NCI-H1105 treated with DMSO at 0.1 percent for 48 hours (cell line): ENCODE measurements at places on chromosomes 3 and 15.

DNA sequence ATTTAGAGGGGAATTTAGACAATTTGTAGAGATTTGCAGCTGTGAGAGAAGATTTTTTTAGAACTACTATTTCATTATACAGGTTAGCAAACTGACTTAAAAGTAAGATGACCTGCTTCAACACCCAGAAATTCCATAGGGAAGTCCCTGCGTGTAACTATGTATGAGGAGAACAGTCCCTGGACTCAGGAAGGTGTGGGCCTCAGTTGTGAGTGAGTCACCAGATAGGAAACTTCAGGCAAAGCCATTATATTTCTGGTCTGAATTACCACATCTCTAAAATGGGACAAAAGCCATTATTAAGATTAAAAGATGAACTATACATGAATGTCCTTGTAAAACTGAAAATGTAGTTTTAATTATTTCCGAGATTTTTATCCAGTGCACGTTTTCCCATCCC lies 488.3 kb upstream of the GOLIM4 start:
- DNase-seq: no peak

- peak; percentile 98 for DNase-seq
Observed at GRCh38 chr3:150216041-150216811, 191.9 kb upstream of the TSC22D2 start.

DNA sequence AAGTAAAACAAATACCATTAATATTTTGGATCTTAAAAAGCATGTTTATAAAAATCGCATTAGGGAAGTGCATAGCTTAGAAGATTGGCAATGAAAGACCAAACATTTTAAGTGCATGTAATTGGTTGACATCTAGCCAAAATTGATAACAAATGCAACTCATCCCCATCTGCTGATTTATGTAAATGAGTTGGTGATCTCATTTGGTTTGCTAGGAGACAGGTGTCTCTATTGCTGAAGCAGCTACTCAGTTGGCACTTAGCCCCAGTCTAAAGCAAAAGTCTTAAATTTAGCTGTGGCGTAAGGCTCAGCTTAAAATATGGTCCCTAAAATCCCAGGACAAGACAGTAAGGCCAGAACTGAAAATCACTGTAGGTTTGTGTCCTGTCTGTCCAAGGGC lies 113.5 kb upstream of the CHL1 start:
- no peak for DNase-seq

GRCh38 chr3:162007722-162008121 lies 511.1 kb downstream of the OTOL1 start:
- DNase-seq: no peak

GRCh38 chr3:122058294-122058693 lies 3.1 kb downstream of the CD86 start:
- no peak for DNase-seq

DNA sequence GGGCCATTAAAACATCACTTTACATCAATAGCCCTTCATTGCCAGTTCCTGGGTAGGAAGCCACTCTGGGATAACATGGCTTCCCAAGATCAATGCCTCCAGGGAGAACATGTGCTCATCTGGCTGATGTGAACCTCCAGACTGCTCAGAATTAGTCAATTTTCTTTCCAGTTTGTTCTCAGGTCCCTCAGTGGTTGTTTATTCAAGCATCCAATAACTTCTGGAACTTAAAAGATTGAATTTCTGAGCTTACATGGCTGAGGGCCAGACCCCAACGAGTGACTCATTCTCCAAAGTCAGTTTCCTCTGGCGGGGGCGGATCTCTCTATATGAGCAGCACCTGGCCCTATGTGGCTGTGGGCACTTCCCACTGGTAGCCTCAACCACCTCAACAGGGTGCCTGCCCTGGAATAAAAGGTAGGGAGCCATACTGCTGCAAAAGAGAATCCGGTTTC lies 34.0 kb downstream of the LYZL4 start:
- no peak for DNase-seq

DNA sequence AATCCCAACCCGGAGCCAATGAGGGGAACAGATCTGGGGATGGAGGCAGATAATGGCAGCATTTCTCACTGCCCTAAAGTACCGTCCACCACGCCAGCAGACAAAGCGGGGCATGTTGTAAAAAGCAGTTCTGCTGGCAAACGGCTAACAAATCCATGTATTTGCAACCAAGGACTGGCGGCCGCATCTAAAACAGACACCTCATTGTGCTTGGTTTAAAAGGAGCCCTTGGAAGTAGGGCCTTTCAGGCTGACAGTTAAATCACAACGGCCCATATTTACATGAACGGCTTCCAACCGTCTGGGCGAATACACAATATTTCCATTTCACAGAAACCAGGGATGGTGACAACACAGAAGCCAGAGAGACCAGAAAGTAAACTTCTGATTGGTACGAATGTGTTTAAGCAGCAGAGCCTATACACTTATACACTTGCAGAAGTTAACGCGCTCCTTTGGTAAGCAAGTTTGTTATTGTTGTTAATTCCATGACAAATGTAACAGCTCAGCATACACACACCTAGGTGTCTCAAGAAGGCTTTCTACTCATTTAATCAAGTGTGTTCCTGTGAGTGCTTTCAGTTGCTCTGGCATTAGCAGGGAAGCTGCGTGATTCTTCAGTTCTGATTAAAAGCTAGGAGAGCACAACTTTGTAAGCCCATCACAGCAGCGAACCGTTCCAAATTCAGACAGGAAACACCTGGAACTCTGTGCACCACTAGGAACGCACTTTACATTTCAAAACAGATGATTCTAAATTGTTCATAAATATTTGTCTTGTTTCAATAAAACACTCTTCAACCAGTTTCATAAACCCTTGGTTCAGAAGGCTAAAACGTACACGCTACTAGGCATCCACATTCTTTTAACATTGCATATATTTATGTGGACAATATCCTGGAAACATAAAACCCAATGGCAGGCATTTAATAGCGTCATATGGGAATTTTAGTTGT lies 112.9 kb downstream of the PDZRN3 start:
- DNase-seq: peak; percentile 32

- DNase-seq: no peak
Observed at GRCh38 chr3:72590732-72591221, 257.5 kb downstream of the SHQ1 start.

DNA sequence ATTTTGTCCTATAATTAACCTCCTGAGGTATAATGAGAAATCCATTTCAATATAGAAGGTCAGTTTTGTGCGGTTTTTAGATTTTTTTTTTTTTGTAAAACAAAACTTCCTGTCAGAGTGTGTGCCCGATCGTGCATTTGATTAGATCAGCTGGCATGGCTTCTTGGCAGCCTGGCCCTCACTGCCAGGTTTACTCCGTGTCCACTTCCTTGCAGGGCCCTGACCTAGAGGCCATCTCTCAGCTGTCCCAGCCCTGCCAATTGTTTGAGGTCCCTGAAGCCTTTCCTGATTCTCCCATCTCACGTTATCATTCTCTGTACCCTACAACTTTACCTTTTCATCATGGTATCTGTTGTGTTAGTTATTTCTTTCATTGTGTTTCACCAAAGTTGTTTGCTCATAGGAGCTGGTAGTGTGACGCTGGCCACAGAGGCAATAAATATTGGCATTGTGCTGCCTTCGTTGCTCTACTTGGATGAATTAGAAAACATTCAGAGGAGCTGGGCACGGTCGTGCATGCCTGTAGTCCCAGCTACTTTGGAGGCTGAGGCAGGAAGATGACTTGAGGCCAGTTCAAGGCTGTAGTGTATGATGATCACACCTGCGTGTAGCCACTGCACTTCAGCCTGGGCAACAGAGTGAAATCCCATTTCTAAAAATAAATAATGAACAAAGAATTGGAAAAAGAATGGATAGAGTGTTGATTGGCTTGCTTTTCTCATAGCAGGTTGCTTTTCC lies 202.0 kb downstream of the GHSR start:
- DNase-seq: no peak

- DNase-seq: no peak
Observed at GRCh38 chr3:148333091-148333490, 364.6 kb upstream of the AGTR1 start.

DNA sequence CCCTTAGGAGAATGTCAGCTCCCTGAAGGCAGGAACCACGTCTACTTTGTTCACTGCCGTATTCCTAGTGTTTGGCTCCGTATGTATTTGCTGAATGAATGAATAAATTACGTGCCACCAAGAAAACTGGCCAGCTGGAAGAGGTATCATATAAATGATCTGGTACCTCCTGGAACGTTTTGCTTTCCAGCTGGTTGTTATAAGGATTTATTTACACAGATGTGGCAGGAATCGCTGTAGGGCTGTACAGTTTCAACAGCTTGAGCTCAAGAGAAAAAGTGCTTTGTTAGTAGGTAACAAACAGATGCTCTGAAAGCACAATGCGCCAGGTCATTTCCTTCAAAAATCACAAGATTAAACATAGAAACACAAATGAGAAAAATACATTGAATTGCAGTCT lies 108.8 kb upstream of the ATP2B2 start:
- DNase-seq: no peak

- DNase-seq: no peak
Observed at GRCh38 chr15:84697236-84697990, 18.5 kb downstream of the SEC11A start.

- DNase-seq: peak; percentile 44
Observed at GRCh38 chr3:20558161-20558560, 372.2 kb upstream of the SGO1 start.

DNA sequence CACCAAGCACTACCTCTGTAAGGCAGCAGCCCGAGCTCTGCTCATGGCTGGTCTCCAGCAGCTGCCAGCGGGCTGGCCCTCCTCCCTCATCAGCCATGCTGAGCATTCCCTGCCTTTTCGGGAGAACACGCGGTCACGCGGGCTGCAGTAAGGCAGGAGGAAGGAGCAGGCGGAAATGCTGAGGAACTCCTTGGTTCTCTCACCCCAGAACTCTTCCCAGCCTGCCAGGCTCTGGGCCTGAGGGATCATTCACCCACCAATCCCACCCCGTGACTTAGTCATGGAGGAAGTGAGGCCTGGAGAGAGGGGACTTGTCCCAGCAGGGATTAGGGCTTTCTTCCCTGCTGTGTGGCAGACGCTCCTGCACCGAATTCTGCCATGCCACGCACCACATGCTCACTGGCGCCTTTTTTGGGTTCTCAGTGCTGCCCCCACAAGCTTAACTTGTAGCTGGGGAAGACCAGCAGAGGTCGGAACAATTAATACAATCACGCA lies 42.9 kb upstream of the RPL32 start:
- DNase-seq: no peak

- no peak for DNase-seq
Observed at GRCh38 chr15:90646662-90647305, 70.4 kb upstream of the BLM start.

- peak; percentile 56 for DNase-seq
Observed at GRCh38 chr3:49803465-49804140, 542 bp downstream of the INKA1 start.

DNA sequence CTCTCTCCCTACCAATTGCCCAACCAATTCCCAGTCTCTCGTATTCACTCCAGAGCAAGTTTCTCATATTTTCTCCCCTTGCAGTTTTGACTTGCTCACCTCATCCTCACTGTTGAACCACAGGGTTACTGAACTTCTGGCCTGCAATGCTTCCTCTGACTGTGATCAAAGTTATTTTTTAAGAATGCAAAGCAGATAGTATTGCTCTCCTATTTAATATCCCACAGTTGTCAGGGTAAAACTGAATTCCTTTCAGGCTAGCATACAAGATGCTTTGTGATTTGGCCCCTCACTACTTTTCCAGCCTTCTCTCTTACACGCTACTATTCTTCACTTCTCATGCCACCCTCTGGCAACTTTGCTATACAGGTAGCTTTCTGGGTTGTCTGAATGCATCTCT lies 80.9 kb downstream of the LRRFIP2 start:
- DNase-seq: no peak

GRCh38 chr3:188581365-188581764 lies 427.4 kb downstream of the LPP start:
- DNase-seq: no peak

- no peak for DNase-seq
Observed at GRCh38 chr3:150656316-150656715, 47.4 kb downstream of the ERICH6 start.

DNA sequence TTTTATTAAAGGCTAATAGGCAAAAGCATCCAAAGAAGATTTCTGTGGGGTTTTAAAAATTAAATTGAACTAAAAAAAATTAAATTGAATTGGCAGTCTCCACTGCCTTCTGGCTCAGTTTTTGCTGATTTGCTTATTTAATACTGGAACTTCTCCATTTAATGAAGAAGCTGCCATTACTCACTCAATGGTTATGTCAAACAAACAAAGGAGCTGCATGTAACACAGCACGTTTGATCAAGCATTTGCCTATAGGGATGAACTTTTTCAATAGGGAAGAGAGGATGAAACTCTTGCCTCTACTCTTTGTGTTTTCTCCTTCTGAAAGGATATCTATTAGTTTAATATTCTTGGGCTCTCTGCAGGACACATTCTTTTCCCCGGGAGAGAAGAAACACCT lies 4.8 kb upstream of the HCLS1 start:
- DNase-seq: no peak

GRCh38 chr3:177439694-177440269 lies 242.5 kb upstream of the TBL1XR1 start:
- DNase-seq: no peak

DNA sequence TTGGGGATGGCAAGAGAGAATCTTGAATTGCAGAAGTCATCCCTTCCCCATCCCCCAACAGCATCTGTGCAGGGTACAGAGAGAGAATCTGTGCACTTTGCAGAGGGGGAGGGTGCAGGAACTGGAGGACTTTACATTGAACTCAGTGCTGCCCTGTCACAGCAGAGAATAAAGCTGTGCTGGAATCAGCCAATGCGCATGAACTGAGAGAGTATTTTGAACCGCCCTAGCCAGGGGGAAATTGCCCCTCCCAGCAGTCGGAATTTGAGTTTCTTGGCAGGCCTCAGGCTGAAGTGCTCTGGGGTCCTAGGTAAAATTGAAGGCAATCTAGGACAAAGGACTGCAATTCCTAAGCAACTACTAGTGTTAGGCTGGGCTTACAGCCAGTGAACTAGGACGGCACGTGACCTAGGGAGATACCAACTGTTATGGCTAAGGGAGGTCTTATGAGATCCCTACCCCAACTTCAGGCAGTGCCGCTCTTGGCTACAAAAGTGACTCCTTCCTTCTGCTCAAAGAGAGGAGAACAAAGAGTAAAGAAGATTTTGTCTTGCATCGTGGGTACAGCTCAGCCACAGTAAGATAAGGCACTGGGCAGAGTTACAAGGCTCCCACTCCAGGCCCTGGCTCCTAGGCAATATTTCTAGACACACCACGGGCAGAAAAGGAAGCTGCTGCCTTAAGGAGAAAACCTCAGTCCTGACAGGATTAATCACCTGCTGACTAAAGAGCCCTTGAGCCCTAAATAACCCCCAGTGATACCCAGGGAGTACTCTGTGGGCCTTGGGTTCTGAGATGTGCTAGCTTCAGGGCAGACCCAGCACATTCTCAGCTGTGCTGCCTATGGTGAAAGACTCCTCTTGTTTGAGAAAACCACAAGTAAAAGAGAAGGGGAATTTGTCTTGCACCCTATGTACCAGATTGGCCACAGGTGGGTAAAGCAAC lies 300.5 kb upstream of the ALCAM start:
- no peak for DNase-seq

GRCh38 chr15:42591238-42591934 lies 16.0 kb downstream of the STARD9 start:
- no peak for DNase-seq
